Activated naive CD4-positive, alpha-beta T cell (primary cell): ENCODE measurements at places on chromosomes 2 and 18.

GRCh38 chr2:171319164-171319810 is 114.5 kb downstream of the METTL8 start:
- DNase-seq, result no peak

GRCh38 chr2:58449286-58450010 is 208.3 kb upstream of the FANCL start:
- no peak for DNase-seq

- no peak for DNase-seq
These were observed at the start of gene DPP10 for GRCh38 chr2:114442510-114442909. TSS of gene DPP10 (plus strand) at chr2:114442641.

- no peak for DNase-seq
These were observed 333.8 kb upstream of the TNP1 start for GRCh38 chr2:217193431-217194340.

DNA sequence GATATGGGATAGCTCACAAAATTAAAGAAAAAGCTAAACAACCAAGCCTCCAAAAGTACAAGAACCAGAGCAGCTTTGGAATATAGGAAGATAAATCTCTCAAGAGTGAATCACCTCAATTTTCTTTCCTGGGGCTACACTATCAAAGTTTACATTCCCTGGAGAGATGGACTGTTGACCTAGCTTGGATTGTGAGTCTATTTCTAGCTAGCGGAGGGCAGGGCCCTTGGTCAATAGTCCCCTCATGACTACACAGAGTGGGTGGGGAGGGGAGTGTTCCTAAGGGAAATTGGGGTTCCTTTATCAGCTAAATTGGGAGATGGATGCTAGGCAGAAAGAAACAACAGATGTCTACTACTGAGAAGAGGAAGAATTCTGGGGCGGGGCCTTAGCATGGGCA is 29.9 kb upstream of the EIF2AK3 start:
- no peak for DNase-seq

DNA sequence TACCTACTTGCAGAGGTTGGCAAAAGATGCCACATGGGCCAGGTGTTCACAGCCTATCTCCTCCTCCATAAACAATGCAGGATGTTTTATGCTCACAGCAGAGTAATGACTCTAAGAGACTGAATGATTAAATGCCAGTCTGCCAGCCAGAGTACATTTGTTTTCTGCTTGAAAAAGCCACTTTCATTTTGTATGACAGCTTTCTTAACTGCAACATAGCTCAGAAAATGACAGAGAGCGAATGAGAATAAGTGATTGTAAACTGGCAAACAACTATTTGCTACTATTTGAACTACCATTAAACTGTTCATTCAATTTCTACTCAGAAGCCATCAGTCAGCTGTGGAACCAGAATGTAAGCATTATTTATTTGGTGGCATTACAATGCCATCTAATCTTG is 50.6 kb upstream of the DCC start:
- no peak for DNase-seq

DNA sequence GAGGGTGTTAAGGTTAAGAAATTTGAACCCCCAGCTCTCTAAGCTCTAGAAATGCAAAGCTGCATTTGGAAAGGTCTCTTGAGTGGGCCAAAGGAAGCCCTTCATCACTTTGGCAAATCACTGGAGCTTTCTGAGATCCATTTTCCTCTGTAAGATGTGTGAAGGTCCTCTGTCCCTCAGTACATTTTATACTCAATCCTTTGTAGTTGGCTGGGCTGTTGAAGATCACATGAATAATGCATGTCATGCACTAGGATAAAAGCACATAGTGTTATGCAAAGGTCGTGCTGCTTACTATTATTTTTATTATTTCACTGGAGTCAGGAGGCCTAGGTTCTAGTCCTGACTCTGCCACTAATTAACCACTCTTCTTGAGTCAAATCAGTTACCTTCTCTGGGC is 124.9 kb downstream of the FSHR start:
- no peak for DNase-seq

GRCh38 chr2:3465844-3466481 is 53.4 kb downstream of the ADI1 start:
- DNase-seq, result no peak

GRCh38 chr2:241226723-241227572 is 38.5 kb downstream of the ANO7 start:
- DNase-seq, result no peak

DNA sequence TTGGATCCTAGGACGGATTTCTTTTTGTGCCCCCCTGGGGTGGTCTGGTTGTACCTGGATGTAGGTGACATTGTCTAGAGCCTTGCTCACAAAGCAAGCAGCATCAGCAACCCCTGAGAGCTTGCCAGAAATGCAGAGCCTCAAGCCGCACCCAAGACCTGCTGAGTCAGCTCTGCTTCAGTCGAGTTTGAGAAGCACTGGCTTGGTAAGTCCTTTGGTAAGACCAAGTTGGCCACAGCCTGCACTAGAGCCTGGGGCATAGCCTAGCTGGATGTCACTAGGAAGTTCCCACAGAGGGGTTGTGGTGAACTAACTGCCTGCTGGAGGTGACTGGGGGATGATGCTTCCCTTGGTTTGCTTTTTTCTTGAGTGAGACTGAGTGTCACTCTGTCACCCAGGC is 6.2 kb downstream of the ABCG5 start:
- no peak for DNase-seq

GRCh38 chr2:235570966-235571692 is 77.3 kb downstream of the AGAP1 start:
- no peak for DNase-seq

GRCh38 chr2:207185372-207185771 is 19.6 kb upstream of the KLF7 start:
- DNase-seq, result no peak

DNA sequence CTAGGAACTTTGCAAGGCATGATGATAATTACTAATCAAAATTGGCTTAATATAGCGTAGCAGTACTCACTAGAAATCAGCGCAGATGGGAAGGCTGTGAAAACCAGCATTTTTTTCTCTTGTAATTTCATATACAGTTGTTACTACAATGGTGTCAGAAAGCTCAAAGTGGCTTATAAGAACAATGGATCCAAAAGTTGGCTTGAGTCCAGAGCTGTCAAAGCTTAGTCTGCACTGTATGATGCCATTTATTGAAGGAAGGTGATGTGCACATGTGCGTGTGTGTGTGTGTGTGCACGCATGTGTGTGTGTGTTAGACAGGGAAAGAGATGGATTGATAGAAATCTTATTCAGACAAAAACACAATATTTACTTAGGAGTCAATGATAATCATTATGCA is 341.3 kb downstream of the TGIF1 start:
- no peak for DNase-seq

DNA sequence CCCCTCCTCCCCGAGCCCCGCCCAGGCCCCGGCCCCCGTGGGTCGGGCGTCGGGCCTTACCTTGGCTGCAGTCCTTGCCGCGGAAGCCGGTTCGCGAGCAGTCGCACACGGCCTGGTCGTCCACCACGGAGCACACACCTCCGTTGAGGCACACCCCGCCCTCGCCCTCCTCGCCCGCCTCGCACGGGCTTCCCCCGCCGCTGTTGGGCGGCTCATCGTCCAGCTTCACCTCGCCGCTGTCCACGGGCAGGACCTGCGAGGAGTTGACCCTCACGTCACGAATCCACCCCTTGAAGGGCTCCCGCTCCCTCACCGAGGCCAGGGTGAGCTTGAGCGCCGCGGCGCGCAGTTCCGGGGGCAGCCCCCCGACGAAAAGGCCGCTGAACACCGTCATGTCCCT is 4.5 kb downstream of the NRXN1 start:
- no peak for DNase-seq

DNA sequence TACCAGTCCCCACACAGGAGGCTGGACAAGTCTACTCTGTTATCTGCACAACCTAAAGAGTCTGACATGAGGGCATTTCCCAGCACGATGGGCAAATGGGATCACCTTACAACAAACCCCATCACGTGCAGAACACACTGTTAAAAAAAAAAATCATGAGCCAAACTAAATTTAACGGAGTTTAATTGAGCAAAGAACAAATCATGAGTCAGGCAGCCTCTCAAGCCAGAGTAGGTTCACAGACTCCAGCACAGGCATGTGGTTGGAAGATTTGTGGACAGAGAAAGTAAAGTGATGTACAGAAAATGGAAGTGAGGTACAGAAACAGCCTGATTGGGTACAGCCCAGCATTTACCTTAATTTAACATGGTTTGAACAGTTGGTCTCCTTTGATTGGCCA is 59.9 kb downstream of the KYNU start:
- DNase-seq, result no peak

GRCh38 chr2:119517433-119517832 is 6.8 kb downstream of the SCTR start:
- no peak for DNase-seq

GRCh38 chr2:199682001-199682400 is 169.0 kb downstream of the FTCDNL1 start:
- DNase-seq, result no peak

DNA sequence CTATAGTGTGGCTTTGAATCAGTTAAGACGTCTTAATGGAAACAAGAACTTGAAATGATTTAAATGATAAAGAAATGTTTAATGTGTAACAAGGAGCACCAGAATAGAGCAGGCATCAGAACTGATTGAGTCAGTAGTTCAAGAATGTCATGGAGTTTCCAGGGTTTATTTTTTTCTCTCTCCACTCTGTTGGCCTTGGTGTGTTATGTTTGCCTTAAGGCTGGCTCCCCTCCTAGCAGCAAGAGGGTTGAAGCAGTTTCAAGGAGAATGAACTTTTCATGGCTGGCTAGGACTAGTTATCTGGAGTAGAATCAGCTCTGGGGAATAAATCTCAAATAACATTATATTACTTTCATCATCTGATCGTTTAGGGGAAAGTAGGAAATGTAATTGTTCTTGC is 13.4 kb upstream of the GLS start:
- no peak for DNase-seq

- DNase-seq, result no peak
These were observed 96.1 kb downstream of the ITGA4 start for GRCh38 chr2:181553244-181553643.

DNA sequence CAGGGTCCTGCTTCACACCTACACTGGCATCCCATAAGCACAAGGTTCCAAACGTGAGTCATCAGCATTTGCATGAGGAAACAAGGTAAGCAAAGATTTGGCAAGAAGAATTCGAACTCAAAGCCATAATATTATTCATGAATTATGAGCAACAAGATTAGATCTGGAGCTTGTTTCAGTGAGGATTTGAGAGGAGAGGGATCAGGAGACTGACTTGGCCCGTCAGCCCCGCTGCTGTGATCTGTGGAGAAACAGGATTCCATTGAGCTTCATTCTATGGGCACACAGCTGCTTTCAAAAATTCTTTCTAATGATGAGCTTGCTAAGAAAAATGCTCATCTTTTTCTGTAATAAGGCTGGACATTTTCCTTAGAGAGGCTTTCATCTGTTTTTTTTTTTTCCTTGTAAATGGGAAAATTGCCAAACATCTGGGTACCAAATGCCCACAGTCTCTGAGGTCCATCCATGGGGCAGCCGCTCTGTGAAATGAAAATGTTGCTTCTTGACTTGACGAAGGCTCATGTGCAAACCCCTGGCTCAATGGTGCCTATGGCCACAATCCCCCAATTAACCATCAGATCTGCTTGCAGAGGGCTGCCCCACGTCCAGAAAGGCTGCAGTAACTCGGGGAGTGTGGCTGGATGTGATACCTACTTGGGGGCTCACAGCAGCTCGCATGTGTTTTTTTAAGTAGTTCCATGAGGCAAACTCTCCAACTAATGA is 179.3 kb downstream of the TMEM18 start:
- no peak for DNase-seq

DNA sequence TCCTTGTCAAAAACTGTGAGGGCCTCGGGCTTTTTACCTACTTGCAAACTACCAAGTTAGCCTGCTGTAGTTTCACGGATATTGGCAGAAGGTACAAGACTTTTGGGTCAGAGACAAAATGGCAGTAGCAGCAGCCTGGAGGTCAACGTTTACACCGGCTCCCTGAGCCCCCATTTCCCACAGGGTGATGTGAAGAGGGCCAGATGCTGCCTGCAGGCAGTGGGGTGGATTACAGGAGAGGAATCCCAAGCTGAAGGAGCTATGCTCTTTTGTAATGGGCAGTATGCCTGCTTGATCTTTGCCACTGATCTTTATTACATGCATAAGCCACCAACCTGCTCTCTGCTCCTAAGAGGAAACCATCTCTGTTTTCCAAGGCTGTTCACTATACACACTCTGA is 29.5 kb upstream of the SP5 start:
- DNase-seq, result no peak

DNA sequence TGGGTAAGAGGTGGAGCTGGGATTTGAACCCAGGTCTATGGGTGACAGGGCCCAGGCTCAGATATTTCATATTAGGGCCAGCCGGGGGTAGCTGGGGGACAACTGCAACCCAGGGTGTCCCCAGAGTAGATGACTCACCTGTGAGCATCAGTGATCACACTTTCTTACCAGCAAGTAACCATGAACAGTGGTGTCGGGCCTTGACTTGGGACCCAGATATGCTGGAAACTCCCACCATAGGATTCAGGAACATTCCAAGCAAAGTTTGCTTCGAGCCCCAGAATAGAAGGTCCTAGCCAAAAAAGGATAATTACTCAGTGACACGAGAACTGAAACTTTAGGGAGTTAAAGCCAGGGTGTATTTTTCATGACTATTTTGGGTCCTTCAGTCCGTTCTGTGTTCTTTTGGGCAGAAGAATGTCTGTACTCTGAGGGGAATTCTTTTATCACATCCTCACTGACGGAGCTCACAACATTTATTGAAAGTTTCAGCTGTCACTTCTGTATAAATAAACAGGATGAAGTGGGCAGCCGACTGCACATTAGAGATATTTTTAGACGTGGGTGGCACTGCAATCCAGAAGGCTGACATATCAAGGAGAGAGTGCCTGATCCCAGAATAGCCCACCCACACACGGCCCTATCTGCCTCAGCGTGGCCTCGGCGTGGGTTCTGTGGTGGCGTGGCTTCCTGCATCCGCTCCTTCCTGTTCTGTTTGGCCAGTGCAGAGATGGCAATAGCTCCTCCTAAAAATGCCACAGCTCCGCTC is 45.6 kb downstream of the RAMP1 start:
- DNase-seq, result no peak

DNA sequence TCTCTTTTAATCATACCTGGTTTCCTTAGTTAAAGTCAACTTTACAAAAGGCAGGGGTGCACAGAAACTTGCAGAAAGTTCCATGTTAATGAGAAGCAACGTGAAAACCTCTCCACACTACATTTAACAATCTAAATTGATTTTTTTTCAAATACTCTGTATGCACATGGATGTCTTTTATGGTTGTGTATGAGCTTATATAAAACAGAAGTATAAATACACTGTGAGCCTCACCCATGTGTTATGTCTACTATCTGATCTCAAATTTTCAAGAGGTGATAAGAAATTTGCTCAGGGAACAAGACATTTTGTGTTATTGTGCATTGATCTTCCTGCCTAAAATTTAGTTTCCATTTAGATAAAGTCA is 617.6 kb downstream of the ADCYAP1 start:
- no peak for DNase-seq
